ENCODE measurements at places on chromosomes 1 and 21.

DNA sequence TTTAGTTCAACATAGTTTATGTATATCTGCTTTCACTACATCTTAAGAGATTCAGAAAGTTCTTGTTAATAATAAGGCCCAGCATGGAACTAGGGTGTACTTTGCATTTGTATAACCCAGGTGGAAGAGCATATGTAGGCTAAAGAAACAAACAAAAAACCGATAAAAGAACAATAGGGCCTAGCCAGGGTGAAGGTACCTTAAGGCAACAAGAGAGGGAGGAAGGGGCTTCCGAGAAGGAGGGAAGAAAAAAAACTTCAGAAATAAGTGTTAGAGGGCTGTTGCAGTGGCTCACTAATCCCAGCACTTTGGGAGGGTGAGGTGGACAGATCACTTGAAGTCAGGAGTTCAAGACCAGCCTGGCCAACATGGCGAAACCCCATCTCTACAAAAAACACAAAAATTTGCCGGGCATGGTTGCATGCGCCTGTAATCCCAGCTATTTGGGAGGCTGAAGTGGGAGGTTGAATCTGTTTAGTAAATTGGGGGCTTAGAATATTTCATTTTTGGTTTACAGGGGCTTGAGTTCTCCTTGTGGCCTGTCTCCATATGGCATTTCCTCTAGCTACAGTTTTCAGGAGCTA, 4.7 kb upstream of the SPATA45 start:
- no peak for DNase-seq

- DNase-seq = no peak
Measured at GRCh38 chr1:179007233-179007632, 18.5 kb upstream of the FAM20B start.

GRCh38 chr21:39251326-39251725, 62.1 kb downstream of the BRWD1 start:
- no peak for DNase-seq

GRCh38 chr1:173530795-173531693, 53.9 kb downstream of the PRDX6 start:
- DNase-seq = no peak

DNA sequence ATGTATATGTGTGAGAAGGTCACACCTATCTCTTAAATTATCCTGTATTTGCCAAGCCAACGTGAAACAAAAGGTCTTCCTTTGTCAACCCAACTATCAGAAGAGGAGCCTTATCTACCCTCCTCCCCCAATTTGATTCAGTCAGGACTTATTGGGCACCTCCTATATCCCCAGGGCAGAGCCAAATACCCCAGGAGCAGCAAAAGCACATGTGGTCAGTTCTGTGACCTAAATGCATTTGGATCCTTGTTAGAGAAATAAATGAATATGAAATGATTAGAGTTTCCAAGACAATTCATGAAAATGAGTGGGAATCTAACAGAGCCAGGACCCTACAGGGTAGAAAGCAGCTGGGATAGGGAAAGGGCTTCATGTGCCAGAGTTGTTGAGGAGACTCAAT, 37.0 kb upstream of the KCND3 start:
- DNase-seq = no peak

DNA sequence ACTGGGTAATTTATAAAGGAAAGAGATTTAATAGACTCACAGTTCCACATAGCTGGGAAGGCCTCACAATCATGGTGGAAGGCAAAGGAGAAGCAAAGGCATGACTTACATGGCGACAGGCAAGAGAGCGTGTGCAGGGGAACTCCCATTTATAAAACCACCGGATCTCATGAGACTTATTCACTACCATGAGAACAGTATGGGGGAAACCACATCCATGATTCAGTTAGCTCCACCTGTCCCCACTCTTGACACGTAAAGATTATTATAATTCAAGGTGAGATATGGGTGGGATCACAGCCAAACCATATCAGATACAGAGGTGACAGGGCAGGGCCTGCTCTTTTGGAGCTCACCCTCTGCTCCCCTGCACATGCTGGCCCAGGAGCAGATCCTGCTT, 31.4 kb upstream of the TMEM61 start:
- DNase-seq = no peak

DNA sequence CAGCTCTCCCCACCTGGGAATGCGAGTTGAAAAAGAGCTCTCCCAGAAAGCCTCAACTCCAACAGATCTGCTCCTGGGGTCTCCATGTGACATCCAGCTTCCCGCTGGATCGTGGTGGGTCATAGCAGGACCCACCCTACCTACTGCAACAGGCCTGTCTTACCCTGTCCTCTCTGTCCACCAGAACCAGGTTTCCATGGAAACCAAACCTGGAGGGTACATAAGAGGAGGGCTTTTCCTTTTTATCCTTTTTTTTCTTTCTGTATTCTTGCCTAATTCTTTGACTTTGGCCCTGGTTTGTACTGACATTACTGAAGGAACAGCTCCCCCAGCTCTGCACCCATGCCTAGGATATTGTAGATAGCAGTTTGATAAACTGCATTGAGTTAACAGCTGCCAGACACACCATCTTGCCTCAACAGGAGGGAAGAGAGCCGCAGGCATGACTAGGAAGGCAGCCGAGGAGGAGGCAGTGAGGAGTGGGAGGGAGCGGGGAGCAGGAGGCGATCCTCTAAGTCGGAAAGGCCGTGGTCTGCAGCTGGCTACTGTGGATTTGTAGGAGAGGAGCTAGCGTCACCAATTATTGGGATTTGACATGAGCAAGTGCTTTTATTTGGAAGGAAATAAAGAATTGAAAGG, 9.7 kb upstream of the FMOD start:
- DNase-seq = no peak

DNA sequence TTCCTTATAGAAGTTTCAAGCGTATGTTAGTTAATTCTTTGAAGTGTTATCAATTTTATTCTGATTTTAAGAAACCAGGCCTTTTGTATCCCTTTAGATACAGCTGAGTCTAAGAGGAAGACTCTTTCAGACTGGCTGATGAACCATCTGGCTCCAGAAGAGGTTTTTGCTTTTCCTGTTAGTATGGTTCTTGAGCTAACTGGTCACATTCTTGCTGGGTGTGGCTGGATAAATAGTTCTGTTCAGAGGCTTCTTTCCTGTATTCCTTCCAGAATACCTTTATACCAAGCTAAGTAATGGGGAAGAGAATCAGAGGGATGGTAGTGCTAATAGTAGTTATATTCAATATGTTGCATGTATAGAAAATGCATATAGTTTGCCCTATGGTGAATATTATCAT, 12.4 kb downstream of the HS2ST1 start:
- DNase-seq = no peak

GRCh38 chr1:97538113-97538512, 382.7 kb downstream of the DPYD start:
- DNase-seq = no peak

DNA sequence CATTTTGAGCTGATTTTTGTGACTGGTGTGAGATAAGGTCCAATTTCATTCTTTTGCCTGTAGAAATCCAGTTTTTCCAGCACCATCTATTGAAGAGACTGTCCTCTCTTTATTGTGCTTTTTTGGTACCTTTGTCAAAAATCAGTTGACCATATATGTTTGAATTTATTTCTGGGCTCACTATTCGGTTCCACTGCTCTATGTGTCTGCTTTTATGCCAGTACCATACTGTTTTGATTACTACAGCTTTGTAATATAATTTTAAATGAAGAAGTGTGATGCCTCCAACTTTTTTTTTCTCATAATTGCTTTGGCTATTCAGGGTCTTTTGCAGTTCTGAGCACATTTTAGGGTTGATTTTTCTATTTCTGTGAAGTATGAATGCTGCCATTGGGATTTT, 69.0 kb downstream of the LAMC2 start:
- DNase-seq = no peak

DNA sequence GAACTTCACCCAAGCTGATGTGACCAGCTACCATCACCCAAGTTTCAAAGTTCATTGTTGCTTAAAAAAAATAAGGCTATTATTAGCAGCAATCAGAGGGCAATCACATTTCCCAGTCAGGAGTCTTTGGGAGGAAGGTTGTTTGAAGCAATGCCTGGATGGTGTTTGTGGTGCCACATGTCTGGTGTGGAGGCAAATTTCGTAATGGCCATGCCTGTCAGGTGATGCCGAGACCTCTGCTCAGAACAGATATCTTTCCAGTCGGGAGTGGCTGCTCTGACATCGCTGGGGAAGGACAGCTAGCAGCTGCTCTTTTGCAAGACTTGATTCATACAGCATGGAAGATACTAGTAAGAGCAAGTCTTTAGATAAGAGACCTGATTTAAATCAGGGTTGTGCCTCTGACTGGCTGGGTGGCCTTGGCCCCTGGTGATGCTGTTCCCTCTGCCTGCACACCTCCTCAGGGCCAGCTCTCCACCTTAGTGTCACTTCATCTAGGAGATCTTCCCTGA, 187.8 kb upstream of the JUN start:
- no peak for DNase-seq

DNA sequence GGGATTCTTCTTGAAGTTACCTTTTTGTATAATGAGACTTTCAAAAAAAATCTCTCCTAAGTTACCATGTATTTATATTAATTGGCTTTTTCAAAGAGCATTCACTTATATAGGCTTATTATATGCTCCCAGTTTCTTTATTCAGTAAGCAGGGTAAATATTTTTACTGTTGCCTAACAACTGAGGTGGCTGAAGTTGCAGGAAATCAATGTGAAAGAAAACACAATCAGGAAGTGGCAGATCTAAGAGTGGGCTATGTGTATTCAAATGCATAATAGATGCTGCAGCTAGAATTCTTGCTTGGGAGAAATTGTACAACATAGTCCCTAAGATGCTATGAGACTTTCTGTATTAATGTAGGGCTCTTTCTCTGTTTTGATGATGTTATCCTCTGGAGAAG, 606.9 kb downstream of the NUF2 start:
- DNase-seq = no peak

DNA sequence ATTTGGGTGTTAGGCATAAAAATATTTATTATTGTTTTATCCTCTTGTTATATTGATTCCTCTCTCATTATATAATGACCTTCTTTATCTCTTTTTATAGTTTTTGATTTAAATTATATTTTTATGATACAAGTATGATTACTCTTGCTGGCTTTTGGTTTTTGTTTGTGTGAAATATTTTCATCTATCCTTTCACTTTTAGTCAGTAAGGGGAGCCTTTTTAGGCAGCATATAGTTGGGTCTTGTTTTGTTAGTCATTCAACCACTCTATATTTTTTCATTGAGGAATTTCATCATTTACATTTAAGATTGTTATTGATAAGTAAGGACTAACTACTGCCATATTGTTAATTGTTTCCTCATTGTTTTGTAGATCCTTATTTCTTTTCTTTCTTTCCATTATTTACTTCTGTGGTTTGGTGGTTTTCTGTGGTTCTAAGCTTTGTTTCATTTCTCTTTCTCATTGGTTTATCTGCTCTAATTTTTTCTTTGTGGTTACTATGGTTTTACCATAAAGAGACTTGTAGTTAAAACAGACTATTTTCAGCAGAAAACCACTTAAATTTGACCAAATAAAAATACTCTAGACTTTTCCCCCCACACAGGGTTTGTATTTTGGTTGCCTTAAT, 593.1 kb downstream of the NUF2 start:
- DNase-seq = no peak

- DNase-seq = no peak
Measured at GRCh38 chr1:156063997-156064285, 3.0 kb downstream of the RAB25 start.

DNA sequence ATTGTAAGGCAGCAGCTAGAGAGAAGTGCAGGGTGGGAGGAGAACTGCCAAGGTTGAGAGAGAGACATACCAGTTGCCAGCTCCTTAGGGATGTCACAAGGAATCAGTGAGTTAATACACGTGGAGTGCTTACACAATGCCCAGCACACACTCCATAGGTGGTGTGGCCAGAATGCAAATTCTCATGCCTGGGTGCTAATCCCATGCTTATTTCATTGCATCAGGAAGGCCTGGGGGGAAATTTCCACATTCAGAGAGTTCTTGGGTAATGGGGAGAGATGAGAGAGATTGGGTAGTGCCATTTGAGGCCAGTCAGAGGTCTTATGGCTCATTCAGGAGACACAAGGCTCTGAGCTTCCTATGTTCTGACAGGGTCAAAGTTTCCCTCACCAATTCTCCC, 38.7 kb downstream of the GJA5 start:
- DNase-seq = no peak

DNA sequence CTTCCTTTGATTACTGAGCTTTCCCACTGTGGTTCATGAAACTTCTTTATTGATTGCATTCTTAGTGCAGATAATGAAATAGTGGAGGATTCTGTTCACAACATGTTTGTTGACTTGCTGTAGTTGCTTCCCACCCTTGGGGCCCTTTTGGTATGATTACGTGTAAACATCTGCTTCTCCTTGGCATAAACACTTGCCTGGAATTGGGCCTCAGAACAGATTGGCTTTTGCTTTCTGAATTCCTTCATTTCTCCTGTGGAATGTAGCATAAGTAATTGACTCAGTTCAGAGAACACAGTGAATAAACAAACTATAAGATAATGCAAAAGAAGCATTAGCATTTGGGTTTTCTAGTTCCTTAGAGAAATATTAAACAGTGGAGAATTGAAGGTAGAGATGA, 59.5 kb upstream of the LAMC2 start:
- DNase-seq = no peak

- no peak for DNase-seq
Measured at GRCh38 chr1:206582971-206583706, 29.1 kb downstream of the EIF2D start.

DNA sequence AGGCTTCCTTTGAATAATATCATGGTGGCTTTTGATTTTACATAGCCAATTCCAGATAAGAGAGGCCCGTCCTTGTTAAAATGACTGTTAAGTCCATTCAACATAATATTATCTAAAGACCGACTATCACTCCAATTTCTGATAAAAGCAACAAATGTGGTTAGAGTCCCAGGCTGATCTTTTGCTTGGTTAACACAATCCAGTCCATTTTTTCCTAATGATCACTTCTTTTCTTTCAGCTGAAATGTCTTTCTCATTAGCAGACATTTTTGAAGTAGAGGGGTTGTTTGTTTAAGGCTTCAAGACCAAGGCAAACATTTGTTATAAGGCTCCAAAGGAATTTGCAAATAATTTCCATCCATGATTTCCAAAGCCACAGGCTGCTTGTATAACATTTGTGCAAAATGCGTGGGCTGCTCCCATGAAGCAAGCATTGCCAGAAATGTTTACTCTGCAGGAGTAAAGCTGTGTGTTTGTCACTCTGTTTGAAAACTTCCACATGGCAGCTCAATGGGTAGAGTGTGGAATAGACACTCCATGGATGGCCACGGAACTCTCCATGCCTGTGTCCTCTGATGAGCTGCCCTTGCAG, 111.5 kb downstream of the PSMG1 start:
- DNase-seq = no peak

DNA sequence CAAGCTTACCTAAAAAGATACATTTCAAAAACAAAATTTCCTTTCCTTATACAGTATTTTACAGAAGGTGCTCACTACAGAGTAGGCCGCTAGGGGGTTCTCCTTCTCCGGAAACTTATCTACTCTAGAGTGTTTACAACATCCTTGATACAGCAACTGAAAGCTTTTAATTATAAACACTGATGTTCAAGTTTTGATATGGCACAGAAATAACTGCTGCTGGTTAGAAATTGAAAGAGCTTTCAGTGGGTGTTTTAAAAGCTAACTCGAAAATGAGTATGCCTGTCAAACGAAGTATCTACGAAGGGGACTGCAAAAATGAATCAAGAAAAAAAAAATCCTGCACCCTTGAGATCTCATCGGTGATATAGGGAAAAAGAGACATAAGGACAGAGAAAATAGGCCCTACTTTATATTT, 1.0 kb downstream of the YOD1 start:
- DNase-seq = peak; percentile 39

Measured in D341Med (cell line).